Right cardiac atrium (tissue), 5 donors: ENCODE measurements at places on chromosomes 2 and 18. TPM values are rescaled to one million over a fixed set of nuclear protein-coding genes. Genes with fewer than 3 reads are reported as not detected.

LAMA1 gene
- total RNA-seq: 0.81 TPM

VIT gene
- total RNA-seq: 18.9 TPM

DSEL gene
- 3.3 TPM for total RNA-seq

LDLRAD4 gene
- total RNA-seq: 72.0 TPM

ZAP70 gene
- total RNA-seq: 1.2 TPM

MAP3K19 gene
- not detected for total RNA-seq

ABCG8 gene
- not detected for total RNA-seq

SERPINB11 gene
- total RNA-seq: not detected

VWA3B gene
- 0.28 TPM for total RNA-seq

DNA sequence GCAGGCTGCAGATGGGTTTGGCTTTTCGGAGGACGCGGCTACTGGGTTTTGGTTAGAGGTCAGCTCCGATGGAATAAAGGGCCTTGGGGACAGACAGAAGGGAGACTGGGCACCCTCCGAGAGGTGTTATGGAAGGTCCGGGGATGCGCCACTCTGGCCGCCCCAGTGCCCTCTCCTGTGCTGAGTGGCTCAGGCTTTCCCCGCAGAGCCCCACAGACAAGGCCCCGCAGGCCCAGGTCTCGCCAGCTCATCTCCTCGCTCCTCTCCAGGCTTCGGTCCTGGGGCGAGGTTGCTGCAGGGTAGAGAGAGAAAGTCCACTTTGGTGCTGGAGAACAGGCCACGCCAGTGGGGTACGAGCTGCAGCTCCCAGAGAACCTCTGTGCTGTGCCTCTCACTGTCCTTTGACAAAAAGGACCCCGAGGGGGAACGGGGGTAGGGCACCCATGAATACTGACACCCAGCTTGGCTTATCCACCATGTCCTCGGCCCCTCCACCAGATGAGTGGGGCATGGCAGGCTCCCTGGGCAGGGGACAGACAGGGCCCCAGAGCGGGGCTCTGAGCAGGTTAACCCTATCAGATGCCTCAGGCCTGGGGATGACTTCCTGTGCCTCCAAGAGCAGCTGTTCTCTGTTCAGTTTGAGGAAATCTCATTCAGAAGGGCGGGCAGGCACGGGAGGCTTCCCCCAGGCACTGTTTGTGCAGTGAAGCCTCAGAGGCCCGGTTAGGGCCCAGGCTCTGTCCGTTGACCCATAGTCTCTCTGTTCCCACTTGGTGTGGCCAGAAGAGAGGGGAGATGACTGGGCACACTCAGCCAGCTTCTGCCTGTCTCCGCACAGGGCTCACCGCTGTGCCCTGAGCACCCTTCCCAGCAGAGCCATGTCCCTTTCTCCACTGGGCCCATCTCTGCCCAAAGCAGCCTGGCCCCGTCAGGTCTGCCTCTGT is 15.7 kb upstream of the CNNM3 start:
- DNase-seq: no peak

DNA sequence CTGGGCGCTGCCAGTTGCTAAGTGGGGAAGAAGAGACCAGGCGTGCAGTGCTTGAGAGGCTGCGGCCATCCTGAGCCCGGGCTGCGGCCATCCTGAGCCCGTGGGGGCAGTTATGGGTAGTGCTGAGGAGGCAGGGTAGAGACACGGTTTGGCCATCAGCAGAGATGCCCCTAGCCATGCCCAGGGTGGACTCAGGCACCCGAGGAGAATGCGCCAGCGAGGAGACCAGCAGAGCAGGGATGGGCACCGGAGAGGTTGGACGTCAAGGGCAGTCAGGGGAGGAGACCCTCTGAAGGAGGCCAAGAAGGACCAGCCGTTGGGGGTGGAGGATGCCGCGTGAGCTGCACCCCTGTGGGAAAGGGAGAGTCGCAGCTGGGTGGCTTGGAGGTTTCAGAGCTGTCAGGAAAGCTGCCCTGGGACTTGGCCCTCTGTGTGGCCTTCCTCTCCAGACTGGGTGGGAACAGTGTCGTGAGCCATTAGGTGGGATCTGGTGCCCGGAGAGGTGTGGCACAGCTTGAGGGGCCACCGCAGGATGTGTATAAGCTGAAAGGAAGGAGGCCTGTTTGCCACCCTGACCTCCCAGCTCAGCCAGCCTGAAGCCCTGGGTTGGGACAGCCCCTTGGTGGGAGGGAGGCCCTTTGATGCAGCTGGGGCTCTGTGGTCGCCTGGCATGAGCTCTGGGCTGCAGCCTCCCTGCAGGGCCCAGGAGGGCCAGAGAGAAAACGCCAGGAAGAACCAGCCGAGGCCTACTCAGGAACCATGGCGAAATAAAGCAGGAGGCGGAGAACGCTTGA is 56.0 kb downstream of the SH3BP4 start:
- DNase-seq: no peak

DNA sequence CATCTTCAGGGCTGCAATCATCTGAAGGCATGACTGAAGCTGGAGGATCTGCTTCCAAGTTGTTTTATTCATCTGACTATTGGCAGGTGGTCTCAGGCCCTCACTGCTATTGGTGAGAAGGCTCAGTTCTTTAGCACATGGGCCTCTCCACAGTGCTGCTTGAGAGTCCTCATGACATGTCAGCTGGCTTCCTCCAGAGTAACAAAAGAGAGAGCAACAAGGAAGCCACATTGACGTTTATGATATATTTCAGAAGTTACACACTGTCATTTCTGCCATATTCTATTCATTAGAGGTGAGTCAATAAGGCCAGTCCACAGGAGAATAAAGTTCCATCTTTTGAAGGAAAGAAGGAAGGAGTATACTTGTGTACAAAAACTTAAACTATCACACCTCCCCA is 7.9 kb upstream of the SIGLEC15 start:
- DNase-seq: no peak

- peak; percentile 56 for DNase-seq
These were observed 71.1 kb downstream of the LDLRAD4 start for GRCh38 chr18:13289481-13290205.

DNA sequence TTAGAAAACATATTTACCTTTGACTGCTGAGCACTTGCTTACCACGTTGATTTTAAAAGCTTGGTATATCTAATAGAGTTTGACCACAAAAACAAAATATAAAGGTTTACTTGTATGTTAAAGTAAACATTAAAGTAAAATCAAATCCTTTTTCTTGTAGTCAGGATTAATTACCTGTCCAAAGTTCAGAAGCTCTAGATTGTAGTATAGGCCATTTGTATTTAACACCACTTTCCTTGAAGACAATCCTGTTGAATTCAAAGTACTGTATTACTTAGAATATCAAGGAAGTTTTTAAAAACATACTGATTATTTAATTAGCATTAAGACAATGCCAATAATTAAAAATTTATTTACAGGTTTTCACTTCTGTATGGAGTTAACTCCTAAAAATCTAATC is 53.0 kb downstream of the PGAP1 start:
- DNase-seq: no peak

- DNase-seq: no peak
These were observed 6.3 kb upstream of the ATOH8 start for GRCh38 chr2:85747441-85747840.

DNA sequence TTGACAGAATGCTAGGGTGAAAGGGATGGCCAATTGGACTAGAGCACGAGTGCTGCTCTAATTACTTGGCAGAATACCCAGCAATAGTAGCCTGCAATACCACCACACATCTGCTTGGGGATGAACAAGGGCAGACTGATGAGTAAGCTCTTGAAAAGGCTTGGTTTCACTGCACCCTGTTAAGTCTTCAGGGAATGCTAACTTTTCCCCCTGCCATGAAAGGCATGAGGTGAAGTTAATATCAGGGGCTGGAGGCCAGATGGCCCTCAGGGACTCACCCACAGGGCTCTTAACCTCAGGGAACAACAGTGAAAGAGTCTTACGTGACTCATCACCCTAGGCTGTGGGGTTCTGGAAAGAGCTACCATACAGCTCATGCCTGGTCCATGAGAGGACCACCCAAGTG is 51.7 kb upstream of the MYL1 start:
- no peak for DNase-seq

- DNase-seq: no peak
These were observed 90.6 kb upstream of the SYT4 start for GRCh38 chr18:43367895-43368294.

DNA sequence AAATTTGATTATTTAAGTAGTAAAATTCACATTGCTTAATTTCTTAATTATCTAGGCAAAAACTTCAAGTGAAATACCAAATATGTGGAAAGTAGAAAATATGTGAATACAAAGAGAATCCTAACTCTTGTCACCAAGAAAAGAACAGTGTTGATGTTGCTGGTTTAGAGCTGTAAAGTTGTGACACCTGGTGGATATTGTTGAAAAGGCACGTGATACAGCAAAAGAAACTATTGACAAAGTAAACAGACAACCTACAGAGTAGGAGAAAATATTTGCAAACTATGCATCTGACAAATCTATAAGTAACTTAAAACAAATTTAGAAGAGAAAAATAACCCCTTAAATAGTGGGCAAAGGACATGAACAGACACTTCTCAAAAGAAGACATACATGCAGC is 25.6 kb upstream of the ZC3H15 start:
- no peak for DNase-seq

DNA sequence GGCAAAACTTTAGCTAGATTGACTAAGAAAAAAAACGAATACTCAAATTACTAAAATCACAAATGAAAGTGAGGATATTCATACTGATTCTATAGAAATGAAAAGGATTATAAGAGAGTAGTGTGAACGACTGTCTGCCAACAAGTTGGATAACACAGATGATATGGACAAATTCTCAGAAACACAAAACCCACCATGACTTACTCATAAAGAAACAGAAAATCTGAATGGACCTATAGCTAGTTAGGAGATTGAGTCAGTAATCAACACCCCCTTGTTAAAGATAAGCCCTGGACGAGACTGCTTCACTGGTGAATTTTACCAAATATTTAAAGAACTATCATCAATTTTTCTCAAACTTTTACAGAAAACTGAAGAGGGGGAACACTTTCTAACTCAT is 108.8 kb upstream of the TMEM200C start:
- no peak for DNase-seq

- no peak for DNase-seq
These were observed 98.6 kb downstream of the KCNS3 start for GRCh38 chr2:17976871-17977746.
